ENCODE measurements at places on chromosomes 5 and 9. TPM values are rescaled to one million over a fixed set of nuclear protein-coding genes. Genes with fewer than 3 reads are reported as not detected.

The LRRC14B gene
- not detected for total RNA-seq

The ZCCHC9 gene
- total RNA-seq = 26.3 TPM

The ENHO gene
- 2.9 TPM for total RNA-seq

The CDKN2A gene
- 0.23 TPM for total RNA-seq

The GABRP gene
- total RNA-seq = not detected
